ENCODE measurements at places on chromosomes 2 and 18. TPM values are rescaled to one million over a fixed set of nuclear protein-coding genes. Genes with fewer than 3 reads are reported as not detected.

Gene IL18RAP
- total RNA-seq = 0.58 TPM

Gene INHBB
- 0.09 TPM for total RNA-seq

- no peak for ATAC-seq
Measured at GRCh38 chr2:209391776-209392401, 32.0 kb upstream of the MAP2 start.

- ATAC-seq = no peak
Measured at GRCh38 chr2:120464448-120464931, 118.6 kb downstream of the INHBB start.

GRCh38 chr2:205733648-205734047, 51.3 kb downstream of the NRP2 start:
- ATAC-seq = no peak

DNA sequence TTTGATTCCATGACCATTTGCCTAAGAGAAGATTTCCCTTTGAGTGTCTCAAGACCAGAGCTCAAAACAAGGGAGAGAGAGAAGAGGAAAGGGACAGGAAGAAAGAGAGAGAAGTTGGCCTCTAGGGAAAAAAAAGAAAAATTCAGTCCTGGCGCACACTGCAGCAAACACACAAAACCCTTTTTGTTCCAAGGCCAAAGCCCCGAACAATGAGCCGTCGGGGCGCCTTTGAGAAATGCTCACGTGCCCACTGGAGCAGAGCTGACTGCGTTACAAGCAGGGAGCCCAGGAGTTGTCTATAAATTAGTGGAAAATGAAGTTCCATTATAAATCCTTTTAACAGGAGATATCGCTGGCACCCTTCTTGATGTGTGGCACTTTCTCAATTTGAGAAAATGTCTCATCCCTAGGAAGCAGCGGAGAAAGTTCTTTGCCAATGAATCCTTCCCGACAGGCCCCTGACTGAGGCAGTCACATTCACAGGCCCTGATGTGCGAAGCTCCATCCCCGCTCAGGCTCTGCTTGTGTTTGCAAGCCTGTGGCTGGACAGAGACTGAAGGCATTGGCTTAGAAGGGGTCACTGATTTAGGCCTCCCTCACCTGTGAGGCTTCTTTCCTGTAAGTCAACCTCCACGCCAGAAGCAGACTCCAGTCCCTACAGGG, 32.1 kb upstream of the NCKAP5 start:
- ATAC-seq = no peak

GRCh38 chr2:11711751-11712150, 34.7 kb upstream of the LPIN1 start:
- no peak for ATAC-seq
